ENCODE measurements at places on chromosomes 4 and X.

DNA sequence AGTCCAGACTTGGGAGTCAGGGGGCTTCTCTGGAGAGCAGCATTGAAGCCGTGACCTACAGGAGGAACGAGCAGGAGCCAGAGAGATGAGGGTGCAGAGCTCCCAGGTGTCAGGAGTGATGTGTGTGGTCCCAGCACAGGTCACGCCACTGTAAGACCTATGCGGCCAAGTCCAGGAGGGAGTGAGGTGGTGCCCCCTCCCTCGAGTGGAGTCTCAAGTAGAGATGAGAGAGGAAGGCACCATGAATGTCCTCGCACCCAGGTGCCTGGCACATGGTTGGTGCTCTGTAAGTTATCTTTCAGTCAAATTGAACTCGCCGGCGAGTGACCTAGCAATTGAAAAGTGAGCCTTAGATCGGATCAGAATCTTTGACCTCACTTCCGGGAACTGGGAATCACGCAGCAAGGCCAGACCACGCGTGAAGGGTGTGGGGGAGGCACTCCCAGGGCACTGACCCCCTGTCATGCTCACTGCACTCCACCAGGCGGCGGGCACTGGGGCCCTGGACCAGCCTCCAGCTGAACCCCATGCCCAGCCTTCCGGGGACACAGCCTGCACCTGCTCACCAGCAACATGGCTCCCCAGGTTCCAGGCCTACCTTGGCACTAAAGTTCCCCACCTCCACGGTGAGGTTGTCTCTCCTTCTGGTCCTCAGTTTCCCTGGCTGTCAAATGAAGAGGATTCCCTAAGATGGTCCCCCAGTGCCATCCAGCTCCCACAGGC is 127.4 kb downstream of the HMX1 start:
- DNase-seq = no peak

DNA sequence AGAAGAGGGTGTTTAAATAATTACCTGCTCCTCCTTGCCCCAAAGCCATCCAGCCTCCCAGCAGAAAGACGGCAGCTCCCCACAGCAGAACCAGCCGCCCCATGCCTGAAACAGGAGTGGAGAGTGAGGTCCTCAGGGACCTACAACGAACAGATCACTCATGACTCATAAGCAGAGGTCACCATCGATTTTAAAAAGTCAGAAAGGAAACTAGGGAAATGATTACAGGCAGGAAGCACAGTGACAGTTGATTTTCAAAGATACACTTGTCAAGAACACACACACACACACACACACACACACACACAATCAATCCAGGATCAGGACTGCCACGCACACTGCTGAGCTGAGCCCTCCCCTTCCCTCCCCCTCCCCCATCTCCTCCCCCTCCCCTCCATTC is at the start of gene CRLF2:
CRLF2 (minus strand) TSS at position 118 of the 400 bp plus-strand sequence; CDS start at position 103, 15 bp downstream.
- peak; percentile 44 for DNase-seq

GRCh38 chr4:5710961-5711478 is at the start of gene EVC:
EVC (plus strand) TSS chr4:5711201; CDS start chr4:5711381, 180 bp downstream.
- DNase-seq = peak; percentile 31

DNA sequence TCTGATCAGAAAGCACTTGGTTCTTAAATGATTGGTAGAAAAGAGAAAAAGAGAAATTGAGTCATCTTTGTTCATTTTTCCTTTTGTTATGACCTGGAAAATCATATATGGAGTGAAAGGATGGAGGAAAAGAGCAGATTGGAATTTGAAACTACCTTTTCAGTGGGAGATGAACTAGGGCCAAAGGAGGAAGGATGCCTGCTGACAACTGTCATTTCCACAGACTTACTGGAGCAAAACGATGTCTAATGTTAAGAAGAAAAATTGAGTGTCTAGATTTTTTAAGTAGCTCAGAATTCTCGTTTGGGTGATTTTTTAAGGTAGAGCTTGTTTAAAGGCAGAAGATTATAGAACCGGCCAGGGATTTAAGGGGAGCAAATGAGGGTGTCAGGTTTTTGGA is 144.6 kb upstream of the KCNIP4 start:
- no peak for DNase-seq

- no peak for DNase-seq
Measured at GRCh38 chr4:41620594-41621256, 82.8 kb downstream of the LIMCH1 start.

DNA sequence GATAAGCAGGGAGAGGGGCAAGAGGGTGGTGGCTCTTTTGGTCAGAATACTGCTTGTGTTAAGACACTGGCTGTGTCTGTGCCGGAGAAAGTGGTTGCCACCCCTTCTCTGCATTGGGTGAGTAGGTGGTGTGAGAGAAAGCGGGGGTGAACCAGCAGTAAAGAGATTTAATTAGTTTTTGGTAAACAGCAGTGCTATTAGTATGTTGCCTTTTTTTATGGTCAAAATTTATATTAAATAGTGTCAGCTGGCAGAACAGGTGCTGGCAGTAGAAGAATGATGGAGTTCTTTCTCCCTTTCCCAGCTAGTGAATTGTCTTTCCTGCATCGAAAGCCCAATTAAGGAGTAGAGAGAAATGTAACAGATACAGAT is 181.6 kb downstream of the LARP7 start:
- DNase-seq = peak; percentile 21
